ENCODE measurements at places on chromosomes 1 and 21.

- DNase-seq: no peak
Measured at GRCh38 chr1:99751877-99752504, 14.4 kb downstream of the FRRS1 start.

GRCh38 chr1:230231774-230232145 is 164.7 kb downstream of the GALNT2 start:
- DNase-seq: no peak

DNA sequence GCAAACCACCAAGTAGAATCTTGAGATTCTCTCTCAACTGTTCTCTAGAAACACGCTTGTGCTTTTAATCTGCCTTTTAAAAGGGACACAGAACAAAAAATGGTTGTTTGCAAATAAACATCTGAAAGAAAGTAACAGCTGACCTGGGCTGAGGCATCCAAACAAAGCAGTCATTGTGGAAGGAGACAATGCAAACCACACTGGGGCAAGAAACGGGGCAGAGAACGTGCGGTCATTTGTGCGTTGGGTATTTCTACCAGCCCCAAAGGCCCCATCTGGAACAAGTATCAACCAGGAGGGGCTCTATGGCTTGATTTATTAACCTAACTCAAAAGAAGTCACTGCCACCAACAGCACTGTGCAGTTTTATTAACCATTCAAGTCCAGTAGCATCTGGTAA is 6.0 kb downstream of the STMN1 start:
- no peak for DNase-seq

GRCh38 chr1:51541313-51542050 is 22.4 kb upstream of the EPS15 start:
- no peak for DNase-seq

DNA sequence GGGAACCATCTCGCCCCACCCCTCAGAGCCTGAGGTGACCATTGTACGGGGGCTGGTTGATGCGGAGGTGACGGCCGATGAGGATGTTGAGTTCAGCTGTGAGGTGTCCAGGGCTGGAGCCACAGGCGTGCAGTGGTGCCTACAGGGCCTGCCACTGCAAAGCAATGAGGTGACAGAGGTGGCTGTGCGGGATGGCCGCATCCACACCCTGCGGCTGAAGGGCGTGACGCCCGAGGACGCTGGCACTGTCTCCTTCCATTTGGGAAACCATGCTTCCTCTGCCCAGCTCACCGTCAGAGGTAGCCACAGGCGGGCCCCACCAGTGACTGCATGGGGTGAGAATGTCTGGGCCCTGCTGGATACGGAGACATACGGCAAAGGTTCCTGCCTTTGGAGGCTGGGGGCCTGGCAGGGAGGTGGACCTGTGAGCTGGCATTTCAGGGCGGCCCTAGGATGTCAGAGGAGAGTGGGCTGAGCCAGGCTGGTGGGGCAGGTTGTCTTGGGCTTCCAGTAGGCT is 98.5 kb downstream of the TRIM11 start:
- DNase-seq: no peak

DNA sequence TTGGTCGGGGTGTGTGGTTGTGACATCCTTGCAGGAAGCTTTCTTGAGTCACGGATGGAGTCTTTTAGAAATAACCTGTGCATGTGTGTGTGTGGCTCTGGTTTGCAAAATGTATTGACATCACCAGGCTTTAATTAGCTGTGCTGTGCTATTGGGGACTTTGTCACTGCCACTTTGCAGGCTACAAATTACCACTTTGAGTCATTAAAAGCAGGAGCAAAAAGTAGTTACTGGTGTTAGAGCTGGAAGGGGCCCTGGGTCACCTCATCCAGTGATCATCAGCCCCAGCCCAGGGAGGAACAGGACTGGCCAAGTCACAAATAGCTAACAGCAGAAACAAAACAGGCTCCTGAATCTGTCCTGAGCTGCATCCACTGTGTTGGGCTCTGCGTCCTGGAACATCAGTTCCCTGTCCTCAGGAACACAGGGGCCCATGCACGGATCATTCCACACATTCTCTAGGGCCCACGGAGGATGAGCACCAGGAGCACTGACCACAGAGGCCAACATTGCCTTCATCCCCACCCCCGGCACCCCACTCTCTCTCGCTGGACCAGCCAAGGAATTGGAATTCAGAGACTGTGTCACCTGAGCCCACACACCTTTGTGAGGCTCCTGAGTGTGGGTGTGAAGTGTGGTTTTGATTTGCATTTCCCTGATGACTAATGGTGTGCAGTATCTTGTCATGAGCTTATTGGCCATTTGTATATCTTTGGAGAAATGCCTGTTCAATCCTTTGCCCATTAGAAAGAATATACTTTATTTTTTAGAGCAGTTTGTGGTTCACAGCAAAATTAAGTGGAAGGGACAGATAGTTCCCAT is 280.1 kb upstream of the C1orf174 start:
- DNase-seq: no peak

DNA sequence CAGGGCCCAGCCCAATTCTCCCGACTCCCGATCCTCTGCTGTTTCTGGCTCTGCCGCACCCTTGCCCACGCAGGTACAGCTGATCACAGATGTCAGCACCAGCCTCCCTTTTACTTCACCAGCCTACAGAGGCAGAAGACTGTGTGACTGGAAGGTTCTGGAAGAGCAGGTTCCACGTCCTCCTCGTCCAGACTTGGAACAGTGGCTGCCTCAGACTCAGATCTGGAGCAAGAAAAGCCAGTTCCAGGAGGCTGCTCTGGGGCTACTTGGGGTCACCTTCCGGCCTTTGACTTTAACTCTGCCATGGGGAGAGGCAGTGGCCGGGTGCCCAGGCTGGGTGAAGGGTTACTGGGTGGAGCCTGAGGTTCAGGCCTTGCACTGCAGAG is 16.1 kb upstream of the KLHDC7A start:
- no peak for DNase-seq

GRCh38 chr1:202105571-202106339 is 17.0 kb upstream of the GPR37L1 start:
- DNase-seq: peak; percentile 97

GRCh38 chr21:34116569-34116968 is 43.2 kb downstream of the MRPS6 start:
- DNase-seq: no peak

GRCh38 chr1:12276225-12276624 is 46.4 kb downstream of the VPS13D start:
- peak; percentile 33 for DNase-seq

DNA sequence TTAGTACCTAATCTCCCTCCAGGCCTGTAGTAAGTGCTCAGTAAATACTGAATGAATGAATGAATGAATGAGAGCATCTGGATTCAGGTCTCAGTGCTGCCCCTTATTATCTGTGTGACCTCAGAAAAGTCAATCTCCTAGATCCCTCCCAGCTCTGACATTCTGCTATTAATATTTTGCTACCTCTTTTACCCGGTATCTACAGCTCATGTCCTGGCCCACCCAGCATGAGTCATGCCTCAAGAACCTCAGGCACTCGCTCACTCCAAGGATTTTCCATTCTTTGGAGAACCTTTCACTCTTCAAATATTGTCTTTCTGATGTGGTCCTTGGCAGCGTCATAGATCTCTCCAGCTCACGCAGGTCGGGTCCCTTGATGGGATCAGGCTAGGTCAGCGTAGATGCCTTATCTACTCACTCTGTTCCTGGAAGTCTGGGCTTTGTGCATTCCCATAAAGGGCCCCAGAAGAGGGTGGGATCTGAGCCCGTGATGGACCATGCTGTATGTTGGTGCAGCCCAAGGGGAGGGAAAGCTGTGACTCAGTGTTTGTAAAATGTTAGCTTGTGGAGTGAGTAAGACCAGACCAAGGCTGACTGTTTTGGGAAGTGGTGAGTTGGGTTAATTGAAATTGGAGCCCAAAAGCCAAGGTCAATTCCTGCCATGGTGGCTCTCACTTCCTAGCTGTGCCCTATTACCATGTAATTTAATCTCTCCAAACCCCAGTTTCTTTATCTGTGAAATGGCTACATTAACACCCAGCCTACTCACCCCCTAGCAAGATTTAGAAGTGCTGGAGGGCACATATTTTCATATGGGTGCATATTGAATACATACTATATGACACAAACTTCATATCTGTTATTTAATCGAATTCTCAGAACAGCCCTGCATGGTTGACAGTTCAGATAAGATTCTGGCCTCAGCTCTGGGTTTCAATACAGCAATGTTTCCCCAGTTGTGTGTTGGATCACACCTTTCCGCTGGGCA is 214.1 kb upstream of the USP24 start:
- DNase-seq: no peak

DNA sequence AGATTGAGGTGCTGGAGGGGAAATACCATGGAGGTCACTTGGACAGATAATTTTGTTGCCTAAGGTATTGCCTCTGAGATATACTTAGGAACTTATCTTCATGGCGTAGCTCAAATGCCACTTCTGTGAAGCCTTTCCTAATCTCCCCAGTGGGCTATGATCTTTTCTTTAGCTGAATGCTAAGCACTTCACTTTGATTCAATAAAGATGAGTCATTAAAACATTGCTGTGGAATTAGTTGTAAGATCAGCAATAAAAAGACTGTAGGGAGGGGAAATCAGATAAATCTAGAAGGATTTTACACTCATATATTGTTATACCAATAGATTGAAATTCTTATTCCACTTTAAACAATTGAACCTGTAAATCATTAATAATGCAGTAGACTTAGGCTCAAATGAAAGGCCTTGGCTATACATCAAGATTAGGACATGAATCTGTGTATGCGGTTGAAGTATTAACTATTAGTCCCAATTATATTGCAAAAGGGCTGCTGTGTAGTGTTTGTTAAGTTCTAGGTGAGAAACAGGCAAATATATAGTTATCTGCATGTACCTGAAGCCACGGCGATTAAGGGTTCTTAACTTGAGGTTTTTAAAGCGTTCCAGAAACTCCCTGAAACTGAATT is 19.2 kb upstream of the MAGOH start:
- no peak for DNase-seq

GRCh38 chr1:62514746-62515423 is 78.0 kb downstream of the USP1 start:
- DNase-seq: no peak

DNA sequence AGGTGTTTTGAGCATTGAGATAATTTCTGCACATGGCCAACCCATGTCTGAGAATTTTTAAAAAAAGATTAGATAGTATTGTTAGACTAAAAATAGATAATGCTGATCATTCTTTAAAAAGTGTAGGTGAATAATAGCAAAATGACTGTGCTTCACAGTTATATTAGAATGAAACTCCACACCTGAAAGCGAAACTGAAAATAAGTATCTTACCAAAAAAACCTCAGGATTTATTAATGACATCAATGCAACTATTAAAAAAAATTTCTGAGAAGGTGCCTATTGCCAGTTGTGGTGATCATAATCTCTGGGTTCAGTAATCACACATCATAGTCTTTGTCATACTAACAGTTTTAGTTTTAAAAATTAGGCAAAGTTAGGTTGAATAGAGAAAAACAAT is 36.5 kb downstream of the PLA2G4A start:
- DNase-seq: no peak

GRCh38 chr1:167955915-167956314 is 19.0 kb upstream of the MPC2 start:
- DNase-seq: no peak

DNA sequence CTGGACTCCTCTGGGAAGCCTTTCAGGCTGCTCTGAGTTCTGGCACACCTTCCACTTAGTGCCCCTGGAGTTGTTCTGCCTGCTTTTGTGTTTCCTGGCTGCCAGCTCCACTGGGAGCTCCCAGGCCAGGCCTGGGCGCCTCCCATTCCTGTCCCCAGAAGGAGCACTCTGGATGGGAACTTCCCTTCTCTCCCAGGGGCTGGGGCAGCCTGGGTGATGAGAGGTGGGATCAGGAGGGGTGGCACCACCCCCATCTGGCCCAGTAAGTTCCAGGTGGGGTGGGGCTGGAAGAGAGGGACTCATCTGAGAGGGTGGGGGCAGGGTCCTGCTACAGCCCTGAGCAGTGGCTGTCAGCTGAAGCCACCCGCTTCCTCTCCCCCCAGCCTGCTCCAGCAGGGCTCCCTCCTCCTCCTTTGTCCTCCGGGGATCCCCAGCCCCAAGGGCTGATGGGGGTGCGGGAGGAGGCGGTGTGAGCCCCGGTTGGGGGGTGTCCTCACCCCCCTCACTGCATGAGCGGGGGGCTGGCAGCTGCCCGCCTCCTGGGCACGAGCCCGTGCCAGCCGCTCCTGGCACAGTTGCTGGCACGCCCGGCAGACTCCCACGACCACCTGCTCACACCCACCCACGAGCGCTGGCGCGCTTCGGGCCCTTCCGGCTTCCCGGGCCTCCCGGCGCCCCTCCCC is 4.7 kb downstream of the FOXO6 start:
- peak; percentile 88 for DNase-seq

- no peak for DNase-seq
Measured at GRCh38 chr1:33826711-33827110, 37.2 kb upstream of the HMGB4 start.

DNA sequence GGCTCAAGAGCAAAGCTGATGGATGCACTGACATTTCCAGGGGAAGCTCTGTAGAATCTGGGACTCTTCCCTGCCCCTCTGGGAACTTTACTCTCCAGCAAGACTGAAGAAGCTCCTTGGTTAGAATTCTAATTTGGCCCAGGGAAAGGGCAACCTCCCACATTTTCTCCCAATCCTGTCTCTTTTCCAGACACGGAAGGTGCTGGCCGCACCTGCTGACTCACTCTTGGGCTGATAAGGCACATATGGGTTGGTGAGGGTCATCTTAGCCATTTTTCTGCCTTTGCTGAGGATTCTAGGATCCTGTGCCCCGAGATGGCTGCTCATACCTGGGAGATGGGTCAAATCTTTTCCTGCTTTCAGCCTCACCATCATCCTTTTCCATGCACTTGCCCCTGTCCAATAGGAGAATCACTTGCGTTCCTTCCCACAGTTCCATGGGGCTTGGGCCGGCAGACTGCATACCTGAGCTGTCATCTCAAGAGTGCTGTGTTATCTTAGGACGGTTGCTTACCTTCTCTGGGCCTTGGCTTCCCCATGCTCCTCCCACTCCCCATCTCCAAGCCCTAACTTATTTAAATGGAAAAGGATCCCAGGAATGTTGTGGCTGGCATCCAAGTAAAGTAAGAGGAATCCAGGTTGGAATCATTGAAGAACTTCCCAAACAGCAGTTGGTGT is 1.3 kb downstream of the TINAGL1 start:
- DNase-seq: no peak

GRCh38 chr1:6473974-6474814 is 8.2 kb upstream of the TNFRSF25 start:
- DNase-seq: no peak

GRCh38 chr1:201049248-201049831 is 25.8 kb upstream of the KIF21B start:
- DNase-seq: no peak

DNA sequence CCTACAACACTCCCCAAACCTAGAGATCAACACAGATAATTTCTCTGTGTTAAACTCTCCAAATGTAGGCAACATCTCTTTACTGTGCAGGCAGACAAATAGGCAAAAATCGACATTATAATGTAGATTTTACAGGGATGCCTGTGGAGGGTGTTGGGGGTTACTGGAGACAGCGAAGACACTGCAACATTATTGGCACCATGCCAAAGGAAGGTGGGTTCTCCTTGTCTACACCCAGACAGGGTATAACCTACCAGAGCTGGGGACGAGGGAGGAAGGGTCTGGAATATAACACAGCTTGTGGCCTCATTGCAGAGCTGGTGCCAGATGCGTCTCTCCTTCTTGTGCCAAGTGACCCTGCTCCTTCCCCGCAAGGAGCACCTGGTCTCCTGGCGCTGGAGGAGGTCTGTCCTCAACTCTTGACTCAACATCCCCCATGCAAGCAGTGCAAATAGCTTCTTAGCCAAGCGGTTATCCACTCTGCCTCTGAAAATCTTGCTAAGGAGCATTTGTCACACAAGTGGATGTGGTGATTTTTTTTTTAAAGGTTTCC is 404.0 kb downstream of the PRDM2 start:
- DNase-seq: peak; percentile 51

GRCh38 chr1:214233856-214234634 is 46.9 kb upstream of the SMYD2 start:
- no peak for DNase-seq

- no peak for DNase-seq
Measured at GRCh38 chr1:245822996-245823395, 668.2 kb downstream of the KIF26B start.

Data from NCI-H82 (cell line).